ENCODE measurements at places on chromosomes 7 and 10.

GRCh38 chr7:81161451-81162075 lies 242.7 kb upstream of the SEMA3C start:
- peak; percentile 96 for DNase-seq

DNA sequence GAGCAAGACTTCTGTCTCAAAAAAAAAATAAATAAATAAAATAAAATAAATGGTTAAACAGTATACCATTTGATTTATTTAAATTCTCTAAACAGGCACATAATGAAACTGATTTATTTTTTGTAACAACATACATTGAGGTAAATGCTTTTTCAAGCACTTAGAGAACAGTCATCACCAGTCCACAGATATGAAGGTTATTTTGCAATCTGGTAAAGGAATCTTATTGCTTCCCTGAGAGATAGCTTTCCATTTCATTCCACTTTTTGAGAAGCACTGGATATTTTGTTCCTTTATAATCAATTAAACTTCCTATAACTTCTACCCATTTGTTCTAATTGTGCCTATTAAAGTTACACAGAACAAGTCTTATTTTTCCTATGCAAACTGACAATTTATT lies 5.2 kb downstream of the CEP55 start:
- no peak for DNase-seq

- DNase-seq = no peak
These were observed 66.6 kb downstream of the PCLO start for GRCh38 chr7:83096065-83096580.

DNA sequence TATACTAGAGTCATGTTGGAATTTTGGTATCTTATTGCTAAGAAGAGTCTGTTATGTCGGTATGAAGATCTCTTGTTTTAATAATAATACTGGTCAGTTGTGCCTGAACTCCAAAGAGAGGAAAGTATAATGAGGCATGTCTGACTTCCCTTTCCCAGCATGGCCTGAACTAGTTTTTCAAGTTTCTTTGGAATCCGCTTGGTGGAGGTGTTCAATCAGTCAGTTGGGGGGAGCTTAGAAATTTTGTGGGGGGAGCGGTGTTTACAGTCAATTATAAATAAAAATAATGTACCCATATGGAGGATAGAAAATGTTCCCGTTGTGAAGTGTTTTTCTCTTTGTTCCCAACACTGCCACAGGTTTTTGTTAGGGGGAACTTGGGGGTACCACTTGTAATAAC lies 1.5 kb upstream of the TRDMT1 start:
- no peak for DNase-seq

GRCh38 chr7:155807065-155807671 lies 5.1 kb downstream of the SHH start:
- no peak for DNase-seq

DNA sequence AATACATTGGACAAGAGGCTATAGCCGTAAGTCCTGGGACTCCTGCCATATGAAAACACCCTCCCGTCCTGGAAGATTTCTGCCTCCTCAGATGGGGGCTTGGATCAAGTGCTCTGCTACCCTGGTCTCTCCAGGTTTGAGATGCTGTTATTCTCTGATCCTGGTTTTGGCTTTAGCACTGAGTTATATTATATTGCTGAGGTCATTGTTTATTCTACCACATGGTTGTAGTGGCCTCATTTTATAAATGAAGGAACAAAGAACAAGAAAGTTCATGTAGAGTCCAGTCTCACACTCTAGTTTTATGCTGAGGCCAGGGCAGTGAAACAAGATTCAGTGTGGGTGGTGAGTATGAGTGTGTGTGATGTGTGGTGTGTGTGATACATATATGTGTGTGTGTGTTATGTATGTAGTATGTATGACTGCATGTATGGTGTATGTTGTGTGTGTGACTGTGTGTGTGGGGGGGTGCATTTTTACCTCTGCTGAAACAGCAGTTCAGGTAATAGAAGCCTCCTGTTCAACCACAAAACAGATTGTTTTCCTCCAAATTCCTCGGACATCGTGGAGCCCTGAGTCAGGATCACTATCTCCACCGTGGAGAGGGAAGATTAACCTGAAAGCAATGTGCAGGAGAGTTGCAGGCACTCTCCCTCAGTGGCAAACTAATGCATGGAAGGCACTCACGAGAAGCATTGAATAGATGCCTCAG lies 80.7 kb downstream of the C7orf25 start:
- DNase-seq = no peak

DNA sequence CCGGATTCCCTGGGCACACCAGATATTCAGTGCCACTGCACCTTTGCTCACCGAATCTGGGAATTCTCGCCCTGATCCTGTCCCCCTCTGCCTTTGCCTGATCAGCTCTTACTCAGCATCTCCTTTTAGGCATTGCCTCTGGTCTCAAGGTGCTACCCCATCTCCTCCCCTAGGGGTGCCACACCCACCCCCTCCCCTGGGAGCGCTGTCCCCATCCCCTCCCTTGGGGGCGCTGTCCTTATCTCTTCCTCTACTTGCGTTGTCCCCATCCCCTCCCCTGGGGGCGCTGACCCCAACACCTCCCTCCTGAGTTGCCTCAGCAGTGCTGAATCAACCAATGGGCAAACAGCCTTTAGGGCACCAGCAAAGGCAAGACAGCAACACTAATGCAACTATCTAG lies 686.9 kb upstream of the FOXK1 start:
- no peak for DNase-seq

DNA sequence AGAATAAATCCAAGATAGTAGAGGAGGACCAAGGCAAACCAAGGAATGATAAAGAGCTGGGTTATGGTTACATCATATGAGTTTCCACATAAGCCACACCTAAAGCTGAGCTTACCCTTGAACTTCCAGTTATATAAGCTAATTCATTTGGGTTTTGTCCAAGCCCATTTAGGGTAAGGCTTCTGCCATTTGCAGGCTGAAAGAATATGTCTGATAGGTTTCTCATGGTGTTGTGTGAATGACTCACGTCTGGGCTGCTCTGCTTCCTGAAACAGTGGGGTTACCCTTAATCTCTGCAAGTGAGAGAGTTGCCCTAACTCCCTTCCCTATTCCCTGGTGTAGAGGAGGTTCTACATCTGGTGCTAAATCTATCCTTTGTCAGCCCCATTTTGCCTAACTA lies 60.8 kb downstream of the PTTG1IP2 start:
- no peak for DNase-seq

DNA sequence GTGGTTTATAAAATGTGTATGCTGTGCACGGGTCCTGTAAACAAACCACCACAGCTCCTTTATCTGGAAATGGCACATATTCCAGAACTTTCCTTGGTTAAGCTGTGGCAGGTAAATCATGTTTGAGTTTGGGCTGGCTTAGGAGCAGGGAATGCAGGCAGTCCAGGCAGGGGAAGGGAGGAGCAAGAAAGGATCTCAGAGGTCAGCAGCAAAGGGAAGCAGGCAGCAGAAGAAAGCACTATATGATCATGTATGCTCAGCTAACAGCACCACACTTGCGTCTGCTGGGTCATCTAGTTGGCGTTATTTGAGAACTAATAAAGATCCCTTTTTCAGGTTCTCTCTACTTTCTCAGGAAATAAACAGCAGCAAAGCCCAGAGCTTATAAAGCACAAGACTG lies 7.8 kb downstream of the ICA1 start:
- DNase-seq = no peak

- no peak for DNase-seq
These were observed 249.3 kb upstream of the POM121L12 start for GRCh38 chr7:52786174-52786573.

DNA sequence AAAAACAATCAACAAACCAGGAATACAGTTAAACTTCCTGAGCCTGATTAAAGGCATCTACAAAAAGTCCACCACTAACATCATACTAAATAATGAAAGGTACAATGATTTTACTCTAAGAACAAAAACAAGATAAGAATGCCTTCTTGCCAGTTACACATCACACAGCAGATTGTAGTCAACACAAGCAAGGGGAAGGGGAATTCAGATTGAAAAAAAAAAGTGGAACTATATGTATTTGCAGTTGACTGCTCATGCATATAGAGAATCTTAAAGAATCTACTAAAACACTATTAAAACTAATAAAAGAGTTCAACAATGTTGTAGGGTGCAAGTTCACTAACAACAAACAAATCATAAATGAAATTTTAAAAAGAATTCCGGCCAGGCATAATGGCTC lies 28.5 kb downstream of the ZNF33B start:
- no peak for DNase-seq

DNA sequence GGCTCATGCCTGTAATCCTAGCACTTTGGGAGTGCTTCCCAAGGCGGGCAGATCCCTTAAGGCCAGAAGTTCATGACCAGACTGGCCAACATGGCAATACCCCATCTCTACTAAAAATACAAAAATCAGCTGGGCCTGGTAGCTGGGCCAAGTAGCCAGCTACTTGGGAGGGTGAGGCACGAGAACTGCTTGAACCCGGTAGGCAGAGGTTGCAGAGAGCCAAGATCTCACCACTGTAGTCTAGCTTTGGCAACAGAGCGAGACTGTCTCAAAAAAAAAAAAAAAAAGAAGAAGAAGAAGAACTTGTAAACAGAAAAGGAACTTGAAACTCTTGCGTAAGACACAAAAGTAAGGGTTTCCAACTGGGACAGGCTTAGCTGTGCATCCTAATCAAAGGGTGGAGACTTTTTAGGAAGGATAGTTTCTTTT lies 5.6 kb upstream of the IFIT2 start:
- DNase-seq = no peak

DNA sequence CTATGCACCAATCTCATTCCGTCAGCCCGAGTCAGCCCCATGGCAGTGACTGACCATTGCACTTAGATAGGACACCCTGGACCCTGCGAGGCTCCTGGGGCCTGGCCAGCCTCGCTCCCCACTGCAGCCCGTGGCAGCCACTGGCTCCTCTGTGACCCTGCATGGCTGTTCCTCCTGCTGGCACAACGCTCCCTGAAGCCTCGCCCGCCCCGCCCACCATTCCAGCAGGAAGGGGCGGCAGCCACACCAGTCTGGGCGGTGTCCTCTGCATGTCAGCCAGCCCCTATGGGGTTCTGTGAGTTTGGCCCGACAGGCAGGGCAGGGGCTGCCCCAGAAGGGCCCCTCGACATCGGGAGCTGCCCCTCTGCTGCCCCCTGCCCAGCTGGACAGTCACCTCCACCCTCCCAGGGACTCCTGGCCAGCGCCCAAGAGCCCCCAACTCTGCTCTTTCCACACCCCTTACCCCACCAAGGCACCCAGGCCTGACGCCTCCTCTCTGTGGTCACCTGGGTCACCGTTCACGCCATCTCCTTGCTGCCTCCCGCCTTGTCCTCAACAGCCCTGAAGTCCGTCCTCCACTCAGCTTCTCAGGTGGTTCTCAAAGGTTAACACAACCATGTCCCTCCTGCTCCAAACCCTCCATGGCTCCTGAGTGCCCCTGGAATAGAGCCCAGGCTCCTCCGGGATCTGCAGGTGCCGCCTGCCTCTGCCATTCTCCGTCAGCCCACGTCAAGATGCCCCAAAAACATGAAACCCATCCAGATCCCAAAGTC lies 103.5 kb downstream of the MICALL2 start:
- no peak for DNase-seq

DNA sequence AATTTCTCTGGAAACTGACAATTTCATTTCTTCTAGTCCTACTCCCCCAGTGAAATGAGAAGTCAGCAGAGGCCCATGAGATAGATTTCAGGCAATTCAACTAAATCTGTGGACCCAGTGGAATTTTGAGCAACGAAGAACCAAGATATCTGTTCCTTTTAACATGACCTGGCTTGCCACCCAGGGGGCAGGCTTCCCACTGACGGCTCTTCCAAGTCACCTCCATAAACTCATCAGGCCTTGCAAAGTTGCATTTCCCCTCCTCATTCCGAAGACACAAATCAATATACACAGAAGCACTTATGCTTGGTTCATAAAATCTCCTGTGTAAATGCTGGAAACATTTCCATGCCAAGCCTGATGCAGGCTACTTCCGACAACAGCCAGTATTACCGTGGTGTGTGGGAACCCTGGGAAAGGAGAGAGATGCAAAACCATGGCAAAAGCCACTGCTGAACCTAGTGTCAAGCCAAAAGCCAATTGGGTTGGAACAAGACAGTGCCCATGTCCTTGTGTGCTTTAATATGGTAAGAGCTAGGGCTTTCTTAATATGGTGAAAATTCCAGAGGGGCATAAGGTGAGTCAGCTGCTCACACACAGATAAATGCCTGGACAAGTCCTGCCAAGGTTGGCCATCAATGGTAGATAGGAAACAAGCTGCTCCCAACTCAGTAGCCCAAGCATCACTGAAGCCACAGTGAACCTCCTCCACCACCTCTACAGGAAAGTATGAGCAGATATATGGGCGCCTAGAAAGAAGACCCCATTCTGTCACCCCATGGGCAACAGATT lies 1.6 kb downstream of the FRMD4A start:
- no peak for DNase-seq

- no peak for DNase-seq
These were observed 654.4 kb downstream of the LRMDA start for GRCh38 chr10:76085817-76086167.

DNA sequence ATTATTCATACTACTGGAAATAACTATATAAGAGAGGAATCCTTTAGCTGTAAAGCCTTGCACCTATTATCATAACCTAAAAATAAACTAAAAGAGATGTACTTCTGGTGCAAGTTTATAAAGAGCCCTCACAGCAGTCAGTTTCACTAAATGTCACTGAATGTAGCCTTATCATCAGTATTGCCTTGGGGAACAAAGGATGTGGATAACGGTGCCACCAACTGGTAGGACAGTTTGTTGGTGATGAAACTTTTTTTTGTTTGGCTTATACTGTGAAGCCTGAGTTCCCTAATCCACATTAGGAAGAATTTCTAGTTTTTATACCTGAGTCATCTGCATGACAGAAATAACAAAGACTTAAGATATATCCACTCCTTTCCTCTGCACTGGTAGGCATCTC lies 117.9 kb upstream of the COL1A2 start:
- DNase-seq = peak; percentile 9

- peak; percentile 62 for DNase-seq
These were observed 151.5 kb upstream of the FAM3C start for GRCh38 chr7:121547544-121548092.

DNA sequence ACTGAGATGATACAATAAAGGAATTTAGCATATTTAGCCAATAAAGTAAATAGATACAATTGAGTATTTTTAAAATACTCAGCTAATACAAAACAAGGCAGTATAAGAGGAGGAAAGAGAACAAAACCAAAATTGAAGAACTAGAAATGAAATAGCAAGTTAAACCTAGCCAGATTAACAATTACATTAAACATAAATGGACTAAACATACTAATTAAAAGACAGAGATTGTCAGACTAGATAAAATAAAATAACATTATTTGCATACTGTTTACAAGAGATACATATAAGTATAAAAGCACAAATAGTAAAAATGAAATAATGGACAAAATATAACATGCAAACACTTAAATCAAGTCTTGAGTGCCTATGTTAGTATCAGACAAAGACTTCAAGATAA lies 517.7 kb upstream of the PHF14 start:
- DNase-seq = no peak

- DNase-seq = no peak
These were observed 668.6 kb downstream of the SORCS1 start for GRCh38 chr10:106495931-106496330.

- DNase-seq = no peak
These were observed 5.7 kb downstream of the HIPK2 start for GRCh38 chr7:139772115-139772514.

DNA sequence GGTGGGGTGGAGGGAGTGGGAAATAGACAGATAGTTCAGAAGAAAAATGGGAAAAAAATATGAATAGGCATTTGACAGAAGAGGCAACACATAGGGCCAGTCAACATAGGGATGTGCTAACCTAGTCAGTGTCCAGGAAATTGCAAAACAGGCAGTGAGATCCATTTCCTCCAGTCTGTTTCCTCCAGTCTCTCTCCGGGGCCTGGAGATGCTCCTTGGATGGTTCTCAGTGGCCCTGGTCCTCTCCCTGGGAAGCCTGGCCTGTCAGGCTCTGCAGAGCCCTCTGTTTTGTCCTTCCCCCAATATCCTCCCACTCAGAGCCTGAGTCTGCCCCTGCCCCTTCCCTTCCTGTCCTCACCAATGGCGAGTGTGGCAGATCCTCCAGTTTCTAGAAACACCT lies 52.6 kb downstream of the SYPL1 start:
- DNase-seq = no peak

Measured in DMS 273 treated with DMSO at 0.1 percent for 48 hours (cell line).